Right hindlimb (tissue), 1 donor: ENCODE measurements at places on chromosomes 12 and 14.

- DNase-seq: no peak
These were observed 565 bp downstream of the NT5DC3 start for GRCh38 chr12:103840462-103840875.

GRCh38 chr14:91418387-91419043 is 895 bp upstream of the CCDC88C start:
- peak; percentile 76 for DNase-seq

DNA sequence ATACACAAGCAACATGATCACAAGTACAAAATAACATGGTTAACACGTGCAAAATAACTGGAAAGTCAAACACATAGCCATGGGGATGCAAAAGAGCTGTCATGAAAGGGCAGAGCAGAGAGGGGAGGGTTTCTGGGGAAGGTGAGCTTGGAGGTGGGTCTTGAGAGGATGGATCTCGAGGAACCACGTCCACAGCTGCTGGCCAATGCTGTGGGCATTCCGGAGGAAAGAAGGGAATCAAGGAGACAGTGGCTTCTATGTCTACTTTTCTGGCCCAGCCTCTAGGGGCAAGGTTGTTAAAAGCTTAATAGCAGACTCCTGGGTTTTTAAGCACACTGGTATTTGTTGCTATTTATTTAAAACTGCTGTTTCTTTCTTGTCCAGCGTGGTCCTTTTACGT is 8.4 kb upstream of the MYH7 start:
- no peak for DNase-seq

DNA sequence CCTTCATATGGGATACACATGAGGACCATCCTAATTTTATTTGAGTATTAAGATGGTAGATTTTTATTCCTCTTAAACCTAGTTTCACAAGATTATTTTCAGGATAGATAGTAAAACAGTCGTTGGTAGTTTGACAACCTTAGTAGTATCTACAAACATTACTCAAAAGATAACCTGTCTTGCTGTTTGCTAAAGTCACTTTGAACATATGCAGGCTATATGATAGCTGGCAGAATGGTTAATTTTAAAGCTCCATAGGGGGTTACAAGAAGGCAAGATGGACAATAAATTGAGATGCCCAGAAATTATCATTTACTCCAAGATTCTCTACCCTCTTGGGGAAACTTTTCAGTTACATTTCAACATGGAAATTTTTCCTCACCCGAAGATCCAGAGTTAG is 525.7 kb downstream of the SOX5 start:
- DNase-seq: no peak

GRCh38 chr12:70327541-70327940 is 38.5 kb upstream of the KCNMB4 start:
- DNase-seq: no peak
